ENCODE measurements at places on chromosomes 11 and 22.
A peak's percentile ranks its signal among the peaks of the same experiment; 100 is the strongest.

- no peak for DNase-seq
Measured at GRCh38 chr11:110728883-110729282, 16.6 kb upstream of the ARHGAP20 start.

- DNase-seq: no peak
Measured at GRCh38 chr11:30322191-30322590, 713 bp upstream of the ARL14EP start.

- no peak for DNase-seq
Measured at GRCh38 chr11:35803115-35803514, 140.5 kb downstream of the TRIM44 start.

DNA sequence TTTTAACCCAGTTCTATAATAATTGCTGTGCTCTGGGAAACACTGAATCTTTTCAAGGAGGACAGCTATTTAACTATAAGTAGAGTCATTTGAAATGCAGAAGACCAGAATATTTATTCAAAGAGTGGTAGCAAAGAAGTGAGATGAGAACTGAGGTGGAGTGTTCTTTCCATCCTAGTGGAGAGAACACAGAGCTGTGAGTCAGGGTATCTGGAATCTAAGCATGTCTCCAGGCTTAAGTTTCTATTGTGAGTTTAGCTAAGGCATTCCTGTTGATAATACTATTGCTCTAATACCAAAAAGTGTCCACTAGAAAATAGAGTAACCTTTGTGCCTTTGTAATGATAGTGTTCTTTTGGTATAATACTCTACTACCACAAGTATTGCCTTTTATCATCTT is 32.4 kb downstream of the JAM3 start:
- DNase-seq: no peak

- no peak for DNase-seq
Measured at GRCh38 chr11:24356501-24356900, 140.4 kb upstream of the LUZP2 start.

- no peak for DNase-seq
Measured at GRCh38 chr22:43000441-43001175, 14.3 kb downstream of the PACSIN2 start.

- no peak for DNase-seq
Measured at GRCh38 chr11:83140691-83141455, 16.1 kb upstream of the PCF11 start.

DNA sequence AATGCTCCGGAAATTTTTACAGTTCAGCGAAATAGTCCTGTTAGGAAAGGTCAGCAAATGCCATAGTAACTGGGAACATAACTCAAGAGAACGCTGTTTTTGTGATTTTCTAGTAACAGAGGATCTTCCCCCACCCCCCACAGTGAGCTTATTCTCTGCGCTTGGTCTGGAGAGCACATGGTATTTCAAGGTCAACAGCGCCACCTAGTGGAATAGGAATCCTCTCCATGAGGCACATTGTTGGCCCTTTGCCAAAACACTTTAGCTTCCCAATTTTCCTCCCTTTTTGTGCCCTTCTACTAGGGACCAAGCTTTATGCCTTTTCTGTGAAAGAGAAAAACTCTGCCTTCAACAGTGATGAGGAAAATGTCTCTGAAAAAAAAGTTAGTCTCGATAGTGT is 13.2 kb upstream of the OR4C12 start:
- no peak for DNase-seq

DNA sequence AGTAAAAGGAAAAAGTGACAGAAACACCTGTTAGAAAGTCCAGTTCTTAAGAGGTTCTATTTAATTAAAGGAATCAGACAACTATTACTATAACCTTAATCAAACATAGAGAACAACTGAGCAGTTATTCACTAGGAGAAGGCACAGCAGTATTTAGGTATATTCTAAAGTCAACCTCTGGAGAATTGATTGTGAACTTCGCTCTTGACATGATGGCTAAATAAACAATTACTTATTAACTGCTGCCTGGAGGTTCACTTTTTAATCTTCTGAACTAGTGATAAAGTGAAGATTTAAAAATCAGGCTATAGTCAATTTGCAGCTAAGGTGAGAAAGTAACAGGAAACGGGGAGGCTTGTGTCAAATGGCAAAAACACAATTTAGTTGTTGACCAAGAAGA is 557.3 kb downstream of the FAM181B start:
- no peak for DNase-seq

DNA sequence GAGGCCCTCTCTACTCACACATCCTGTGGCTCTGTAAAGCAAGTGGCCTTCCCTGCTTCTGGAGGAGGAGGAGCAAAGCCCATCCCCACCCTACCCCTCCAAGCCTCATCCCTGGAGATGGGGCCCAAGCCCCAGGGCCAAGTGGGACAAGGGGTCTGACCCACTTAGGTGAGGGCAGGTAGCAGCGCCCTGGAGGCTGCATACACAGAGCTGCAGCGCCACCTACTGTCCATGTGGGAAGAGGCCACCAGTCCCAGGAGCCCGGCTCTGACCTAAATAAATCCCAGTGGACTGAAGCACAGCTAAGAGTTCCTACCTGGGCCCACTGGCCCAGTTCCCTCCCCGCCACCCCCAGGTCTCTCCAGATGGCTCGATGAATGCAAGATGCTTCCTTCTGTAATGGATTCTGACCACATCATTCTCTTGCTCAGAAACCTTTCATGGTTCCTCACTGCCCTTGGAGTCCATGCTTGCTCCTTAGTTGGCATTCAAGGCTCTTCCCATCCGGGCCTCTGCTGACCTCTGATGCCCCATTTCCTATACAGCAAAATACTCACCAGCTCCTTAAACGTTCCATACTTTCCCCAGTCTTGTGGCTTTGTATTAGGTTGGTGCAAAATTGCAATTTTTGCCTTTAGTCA is 62.1 kb downstream of the THAP12 start:
- DNase-seq: peak; percentile 75

DNA sequence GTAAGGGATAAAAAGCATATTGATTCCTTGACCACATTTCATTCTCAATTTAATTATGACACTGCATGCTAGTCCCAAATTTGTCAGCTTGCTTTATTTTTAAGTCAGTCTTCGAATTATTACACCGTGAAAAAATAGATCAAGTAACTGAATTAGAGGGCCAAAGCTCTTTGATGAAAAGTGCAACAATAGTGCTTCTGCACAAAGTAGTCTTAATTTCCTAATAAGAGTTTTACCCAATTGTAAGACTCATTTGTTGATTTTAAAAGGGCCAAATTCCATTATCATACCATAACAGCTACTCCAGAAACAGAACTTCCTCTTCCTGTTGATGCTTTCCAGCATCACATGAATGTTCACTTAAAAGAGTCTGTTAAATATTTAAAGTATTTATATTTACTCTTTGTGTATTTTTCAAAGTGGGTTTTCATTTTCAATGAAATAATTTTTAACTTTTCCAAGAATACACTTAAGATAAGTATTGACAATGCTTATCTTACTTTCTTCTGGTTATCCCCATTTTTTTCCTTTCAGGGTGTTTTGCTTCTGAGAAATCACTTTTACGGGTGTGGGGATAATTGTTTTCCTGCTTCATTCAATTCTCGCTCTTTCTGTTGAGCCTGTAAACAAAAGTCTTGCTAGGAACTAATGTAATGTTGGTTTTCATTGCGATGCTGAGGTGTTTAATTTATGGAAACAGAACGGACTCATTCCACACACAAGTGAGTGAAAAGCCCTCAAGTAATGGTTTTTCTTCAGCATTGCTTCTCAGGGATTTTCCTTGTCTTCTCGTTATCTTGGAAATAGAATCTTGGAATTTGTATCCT is 2.1 kb downstream of the ARHGEF12 start:
- no peak for DNase-seq

GRCh38 chr11:926341-926916 is 759 bp downstream of the AP2A2 start:
- no peak for DNase-seq

GRCh38 chr11:72231396-72232259 is 7.1 kb downstream of the INPPL1 start:
- DNase-seq: no peak

- DNase-seq: no peak
Measured at GRCh38 chr11:11247086-11247485, 106.0 kb downstream of the CSNK2A3 start.

DNA sequence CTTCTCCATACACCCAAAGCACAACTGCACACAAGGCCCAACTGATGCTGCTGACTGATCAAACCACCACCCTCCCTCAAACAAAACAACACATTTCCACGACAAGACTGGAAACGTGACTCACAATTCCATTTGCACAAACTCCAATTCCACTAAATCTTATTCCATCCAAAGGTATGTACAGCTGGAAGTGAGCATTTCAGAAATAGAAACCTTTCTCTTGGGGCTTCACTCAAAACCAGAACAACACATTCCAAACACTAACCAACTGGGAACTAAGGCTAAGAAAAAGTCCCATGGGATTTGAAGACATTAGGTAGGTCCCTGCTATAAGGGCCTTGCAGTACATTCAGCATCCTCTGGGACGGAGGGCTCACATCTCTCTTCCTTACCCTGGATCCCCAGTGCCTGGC is 19.6 kb downstream of the MORC2 start:
- no peak for DNase-seq

DNA sequence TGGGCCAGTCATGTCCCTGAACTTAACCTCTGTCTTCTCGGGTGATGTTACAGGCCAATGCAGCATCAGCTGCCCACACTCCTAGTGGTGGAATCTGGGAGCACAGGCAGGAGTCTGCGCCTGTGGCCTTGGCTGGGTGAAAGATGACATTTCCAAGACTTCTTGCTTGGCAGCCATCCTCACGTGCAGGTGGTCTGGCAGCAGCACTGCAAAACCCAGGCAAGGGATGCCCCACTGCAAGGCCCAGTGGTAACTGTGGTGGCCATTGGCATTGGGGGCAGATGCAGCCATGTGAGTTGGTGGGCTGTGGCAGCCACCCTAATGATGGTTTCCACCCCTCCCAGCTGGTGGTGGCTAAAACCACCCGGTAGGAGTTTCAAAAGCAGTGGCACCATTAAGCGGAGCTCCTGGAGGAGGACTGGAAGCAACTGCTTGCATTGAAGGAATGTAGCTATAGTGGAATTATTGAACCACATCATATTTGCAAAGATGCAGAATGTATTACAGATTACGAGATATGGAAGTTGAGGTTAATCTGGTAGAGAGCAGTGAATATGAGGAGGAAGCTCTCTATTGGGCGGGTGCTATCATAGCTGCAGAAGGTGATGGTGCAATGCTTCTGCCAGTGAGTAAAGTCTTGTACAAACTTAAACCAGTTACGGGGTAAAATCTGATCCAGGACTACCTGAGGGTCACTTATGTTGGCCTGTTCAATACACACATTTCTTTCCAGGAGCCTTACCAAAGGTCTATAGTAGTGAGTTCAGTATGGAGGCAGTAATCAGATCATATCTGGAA is 120.7 kb upstream of the TOP3B start:
- no peak for DNase-seq

DNA sequence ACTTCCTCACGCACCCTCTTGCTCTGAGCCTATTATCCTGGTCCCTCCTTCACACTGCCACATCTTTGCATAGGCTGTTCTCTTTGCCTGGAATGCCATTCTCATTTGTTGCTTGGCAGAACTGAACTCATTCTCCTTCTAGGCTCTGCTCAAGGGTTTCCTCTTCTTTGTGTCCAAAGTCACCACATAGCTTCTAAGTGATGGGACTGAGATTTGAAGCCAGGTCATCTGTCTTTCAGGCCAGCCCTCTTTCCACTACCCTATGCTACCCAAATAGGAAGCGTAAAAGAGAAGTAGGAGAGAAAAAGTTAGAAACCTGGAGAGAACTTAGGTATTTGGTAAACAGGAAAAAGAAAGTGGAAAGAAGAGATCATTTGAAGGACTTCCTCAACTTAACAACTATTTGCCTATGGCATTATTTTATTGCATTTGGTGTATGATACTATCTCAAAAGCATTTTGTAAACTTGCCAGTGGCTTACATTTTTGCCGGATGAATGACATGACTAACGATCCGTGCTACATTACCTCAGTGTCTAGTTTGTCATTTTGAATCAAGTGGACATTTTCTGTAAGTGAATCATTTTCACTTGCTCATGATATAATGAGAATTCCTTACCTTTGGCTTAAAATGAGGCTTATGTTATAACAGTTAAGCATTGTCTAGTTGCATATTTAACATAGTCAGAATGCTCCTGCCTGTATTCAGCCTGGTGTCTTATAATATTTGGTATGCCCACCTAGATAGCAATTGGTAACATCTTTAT is 18.5 kb downstream of the NF2 start:
- DNase-seq: no peak

GRCh38 chr22:22062306-22062793 is 79.8 kb upstream of the TOP3B start:
- DNase-seq: no peak

GRCh38 chr22:24106385-24107381 is 74.6 kb upstream of the SUSD2 start:
- no peak for DNase-seq

GRCh38 chr11:120212259-120212878 is 1.5 kb downstream of the OAF start:
- no peak for DNase-seq

GRCh38 chr22:29359469-29359868 is 28.9 kb downstream of the AP1B1 start:
- no peak for DNase-seq

DNA sequence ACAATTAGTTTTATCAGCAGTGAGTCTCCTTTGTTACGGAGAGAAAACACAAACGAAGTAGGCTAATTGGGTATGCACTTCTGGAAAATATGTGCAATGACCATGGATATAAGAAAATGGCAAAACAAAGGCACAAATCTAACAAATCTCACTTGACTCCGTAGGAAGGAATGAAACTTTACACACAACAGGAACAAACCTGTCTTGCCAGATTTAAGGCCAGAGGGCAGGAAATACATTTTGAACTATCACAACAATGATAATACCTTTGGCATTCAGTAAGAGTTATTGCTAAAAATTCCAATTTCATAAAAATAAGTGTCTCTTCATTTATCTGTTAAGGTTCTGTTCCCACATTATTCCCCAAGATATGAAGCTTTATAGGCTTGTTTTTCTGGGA is 36.6 kb downstream of the SLC25A17 start:
- DNase-seq: no peak

DNA sequence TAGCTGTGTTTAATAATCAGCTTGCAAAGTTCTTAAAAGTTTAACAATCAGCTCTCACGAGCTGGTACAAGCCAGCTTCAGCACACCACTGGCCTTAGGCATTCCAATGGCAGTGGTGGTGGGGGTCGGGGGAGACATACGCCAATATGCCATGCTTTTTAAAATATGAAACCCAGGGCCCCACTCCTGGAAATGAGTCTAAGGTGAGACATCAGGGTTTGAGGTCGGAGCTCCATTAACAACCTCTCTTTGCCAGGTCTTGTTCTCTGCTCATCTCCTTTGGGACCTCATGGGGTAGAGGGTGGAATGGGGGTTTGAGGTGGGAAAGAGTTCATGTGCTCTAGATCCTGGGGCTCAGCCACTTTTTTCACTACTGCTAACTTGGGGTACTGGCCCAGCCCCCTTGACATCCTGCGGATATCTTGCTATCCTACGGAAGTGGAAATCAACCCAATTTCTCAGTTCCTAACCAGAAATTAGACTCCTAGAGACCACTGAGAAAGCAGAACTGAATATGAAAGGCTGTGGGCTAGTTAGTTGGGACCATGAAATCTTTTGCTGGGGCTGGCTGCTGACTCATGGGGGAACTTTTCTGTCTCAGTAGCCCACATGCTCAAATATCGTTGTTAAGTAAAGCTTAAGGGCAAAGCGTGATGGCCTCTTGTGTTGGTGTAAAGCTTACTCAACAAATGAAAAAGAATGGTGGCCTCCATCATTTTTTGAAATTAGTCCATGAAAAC is 90.1 kb downstream of the PDHX start:
- peak; percentile 57 for DNase-seq
